ENCODE measurements at places on chromosomes 6 and 20.

GRCh38 chr6:133179481-133179880 is 61.7 kb upstream of the EYA4 start:
- no peak for DNase-seq

GRCh38 chr6:138795809-138796603 is at the start of gene ECT2L:
Gene ECT2L, plus strand, starts transcription at chr6:138796087. Its CDS starts 17,188 bp downstream, at chr6:138813275.
- DNase-seq: no peak

DNA sequence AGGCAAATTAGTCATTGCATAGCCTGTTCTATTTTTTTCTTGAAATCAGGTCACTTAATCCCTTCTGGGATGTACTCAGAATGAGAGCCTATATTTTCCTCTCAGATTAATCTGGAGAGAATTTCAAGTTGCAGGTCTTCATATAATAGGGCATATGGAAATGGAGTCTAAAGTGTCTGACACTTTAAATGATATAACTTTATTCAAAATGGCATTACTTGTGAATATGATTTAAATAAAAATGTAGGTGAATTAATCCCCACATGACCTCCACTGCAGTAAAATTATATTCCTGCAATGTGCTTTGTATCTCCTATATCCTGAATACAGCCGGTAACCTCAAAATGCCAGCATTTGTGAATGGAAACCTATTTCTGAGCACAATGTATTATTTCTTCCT is 172.5 kb upstream of the BTBD3 start:
- DNase-seq: no peak

DNA sequence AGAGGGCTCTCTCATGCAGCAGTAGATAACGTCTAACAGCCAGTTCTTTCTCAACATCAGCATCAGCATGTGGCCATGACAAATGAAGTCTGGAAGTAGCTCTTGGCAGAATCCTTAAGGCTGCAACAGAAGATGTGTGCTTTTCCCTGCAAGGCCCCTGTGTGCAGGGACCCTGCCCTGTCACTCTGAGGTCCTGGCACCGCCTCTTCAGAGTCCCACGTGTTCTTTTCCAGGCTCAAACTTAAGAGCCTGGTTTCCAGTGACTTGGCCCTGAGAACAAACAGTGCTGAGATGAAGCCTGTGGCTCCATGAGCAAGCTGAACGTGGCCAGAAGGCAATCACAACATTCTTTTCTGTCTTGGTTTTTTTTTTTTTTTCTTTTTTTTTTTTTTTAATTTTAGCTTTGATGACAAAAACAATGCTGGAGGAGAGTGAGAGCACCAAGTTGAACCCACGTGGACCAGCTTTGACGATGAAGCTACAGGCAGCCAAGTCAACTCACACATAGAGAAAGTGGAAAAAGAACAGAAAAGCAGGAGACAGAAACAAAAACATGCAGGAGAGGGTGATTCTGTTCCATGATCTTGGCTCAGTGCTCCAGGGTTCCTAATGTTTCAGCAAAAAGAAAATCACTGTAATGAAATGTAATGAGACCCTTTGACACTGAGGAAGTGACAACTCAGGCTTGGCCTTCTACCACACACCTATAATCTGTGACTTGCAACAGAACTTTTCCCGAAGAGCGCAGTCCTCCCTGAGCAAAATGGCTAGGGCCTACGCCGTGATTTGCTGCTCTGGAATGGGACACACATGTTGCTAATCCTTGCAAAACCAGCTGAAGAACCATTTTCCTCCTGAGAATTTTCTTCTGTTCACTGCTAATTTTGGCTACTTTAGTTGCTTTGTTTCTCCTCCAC is 86.1 kb downstream of the FOXC1 start:
- DNase-seq: no peak

DNA sequence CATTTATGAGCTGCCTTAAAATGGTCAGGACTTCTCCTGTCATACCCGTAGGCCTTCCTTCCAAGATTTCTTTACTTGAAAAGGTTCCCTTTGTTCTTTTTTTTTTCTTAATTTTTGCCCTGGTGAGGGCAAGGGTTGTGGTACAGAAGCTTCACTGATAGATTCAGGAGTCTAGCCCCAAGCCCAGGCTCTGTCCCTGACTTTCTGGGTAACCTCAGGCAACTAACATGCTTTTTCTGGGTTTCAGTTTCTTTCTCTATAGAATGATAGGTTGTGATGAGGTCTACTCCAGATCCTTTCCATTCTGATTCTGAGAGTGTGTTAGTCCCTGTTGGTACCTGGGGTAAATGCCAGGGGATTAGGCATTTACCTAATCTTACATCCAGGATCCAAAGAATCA is 21.2 kb downstream of the SNPH start:
- no peak for DNase-seq

GRCh38 chr6:146770275-146770964 is 171.6 kb downstream of the ADGB start:
- no peak for DNase-seq

DNA sequence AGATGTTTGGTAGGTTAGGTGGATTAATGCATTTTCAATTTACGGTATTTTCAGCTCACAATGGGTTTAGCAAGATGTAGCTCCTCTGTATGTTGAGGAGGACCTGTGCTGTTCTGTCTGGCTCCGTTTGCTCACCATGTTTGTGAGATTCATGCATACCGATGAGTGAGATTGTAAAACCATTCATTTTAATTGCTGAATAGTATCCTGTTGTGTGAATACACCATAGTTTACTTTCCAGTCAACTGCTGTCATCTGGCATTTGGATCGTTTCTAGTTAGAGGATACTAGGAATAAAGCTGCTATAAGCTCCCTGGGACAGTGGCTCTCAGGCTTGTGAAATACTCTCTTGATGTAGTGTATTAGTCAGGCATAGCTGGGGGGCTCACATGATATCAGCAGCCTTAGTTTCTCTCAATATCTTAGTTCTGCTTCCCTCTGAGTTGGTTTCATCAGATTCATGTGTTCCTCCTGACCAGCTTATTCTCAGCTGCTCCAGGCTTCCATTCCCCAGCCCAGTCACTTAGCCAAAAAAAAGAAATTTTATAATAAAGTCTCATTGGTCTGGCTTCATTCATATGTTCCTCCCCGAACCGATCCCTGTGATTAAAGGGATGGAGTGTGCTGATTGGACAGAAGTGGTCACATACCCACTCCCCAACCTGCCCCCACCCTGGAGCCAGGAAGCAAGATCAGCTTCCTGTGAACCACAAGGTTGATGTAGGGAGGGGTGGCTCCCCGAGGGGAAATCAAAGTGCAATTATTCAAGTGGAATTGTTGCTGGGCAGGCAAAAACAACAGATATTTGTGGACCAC is 10.9 kb upstream of the B4GALT5 start:
- DNase-seq: no peak

DNA sequence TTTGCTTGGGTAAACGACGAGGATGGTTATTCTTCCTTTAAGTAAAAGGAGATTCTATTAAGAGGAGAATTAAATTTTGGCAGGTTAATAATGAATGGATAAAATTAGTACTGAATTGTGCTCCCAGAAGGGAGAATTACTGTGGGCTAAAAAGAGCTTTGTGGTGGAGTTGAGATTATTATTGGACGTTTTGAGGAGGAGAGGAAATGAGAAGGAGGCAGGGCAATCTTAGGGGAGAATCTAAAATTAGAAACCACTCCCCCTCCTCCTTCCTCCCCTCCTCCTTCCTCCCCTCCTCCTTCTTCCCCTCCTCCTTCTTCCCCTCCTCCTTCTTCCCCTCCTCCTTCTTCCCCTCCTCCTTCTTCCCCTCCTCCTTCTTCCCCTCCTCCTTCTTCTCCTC is 331.8 kb downstream of the PRL start:
- DNase-seq: no peak

All from activated CD4-positive, alpha-beta T cell treated with anti-CD3 and anti-CD28 coated beads, Interleukin-2, amount 50 U/mL, for 24 hours (primary cell).